ENCODE measurements at places on chromosomes 12 and 14.

- no peak for DNase-seq
Measured at GRCh38 chr12:15589328-15590032, 199.7 kb downstream of the EPS8 start.

DNA sequence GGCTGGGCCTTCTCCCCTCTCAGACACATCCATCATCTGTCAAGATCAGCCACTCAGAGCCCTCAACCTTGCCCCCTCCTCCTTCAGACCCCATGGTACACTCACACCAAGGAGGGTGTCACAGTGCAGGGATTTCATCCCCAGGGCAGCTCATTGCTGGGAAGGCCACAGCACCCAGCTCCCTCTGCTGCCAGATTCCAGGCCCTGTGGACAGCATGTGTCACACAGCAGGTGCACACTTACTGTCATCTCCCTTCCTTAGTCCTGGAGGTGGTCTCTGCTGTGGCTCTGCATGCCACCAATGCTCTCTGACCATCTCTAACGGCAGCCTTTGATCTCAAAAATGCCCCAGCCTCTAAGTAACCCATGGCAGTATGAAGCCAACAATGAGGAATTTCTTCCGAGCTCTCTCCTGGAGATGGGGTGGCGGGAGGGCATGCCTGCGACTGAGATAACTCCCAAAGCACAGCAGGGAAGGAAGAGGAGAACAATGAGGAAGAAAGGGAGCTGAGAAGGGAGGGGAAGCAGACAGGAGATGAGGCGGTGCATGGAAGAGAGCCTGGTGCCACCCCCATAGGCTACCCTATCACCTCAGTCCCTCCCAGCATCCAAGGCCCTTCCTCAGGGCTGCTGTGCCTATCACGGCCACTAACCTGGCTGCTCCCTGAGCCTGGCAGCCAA, 101.0 kb downstream of the SINHCAF start:
- no peak for DNase-seq

GRCh38 chr12:132215299-132215989, 71.2 kb downstream of the NOC4L start:
- no peak for DNase-seq

DNA sequence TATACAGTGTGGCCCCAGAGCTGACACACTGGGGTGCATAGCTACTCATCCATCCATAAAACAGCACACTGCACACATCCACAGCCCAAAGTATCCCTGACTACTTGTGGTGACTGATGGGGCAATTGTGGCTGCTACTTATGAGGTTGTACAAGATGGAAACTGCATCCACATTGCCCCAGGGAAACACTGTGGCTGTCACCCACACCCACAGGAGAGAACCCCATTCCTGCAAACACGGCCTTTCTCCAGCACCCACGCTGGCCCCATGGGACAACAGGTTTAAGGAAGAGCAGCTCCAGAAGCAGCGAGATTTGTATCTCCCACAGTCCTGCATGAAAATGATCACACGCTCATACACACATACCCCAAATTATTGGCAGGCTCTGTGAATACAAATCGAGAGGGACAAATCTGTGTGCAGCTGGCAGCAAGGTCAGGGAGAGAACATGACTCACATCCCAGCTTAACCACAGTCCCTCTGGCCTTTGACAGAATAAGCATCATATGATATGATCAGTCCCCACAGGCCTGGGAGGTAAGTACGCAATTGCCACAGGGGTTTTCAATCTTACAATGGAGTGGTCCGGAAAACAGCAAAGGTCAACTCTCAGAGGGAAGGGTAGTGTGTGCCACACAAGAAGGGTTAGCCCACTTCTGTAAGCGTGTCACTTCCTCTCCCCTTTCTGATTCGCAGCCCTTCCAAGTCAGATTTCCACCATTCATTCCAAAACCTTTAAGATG, 61.9 kb downstream of the ESR2 start:
- no peak for DNase-seq

DNA sequence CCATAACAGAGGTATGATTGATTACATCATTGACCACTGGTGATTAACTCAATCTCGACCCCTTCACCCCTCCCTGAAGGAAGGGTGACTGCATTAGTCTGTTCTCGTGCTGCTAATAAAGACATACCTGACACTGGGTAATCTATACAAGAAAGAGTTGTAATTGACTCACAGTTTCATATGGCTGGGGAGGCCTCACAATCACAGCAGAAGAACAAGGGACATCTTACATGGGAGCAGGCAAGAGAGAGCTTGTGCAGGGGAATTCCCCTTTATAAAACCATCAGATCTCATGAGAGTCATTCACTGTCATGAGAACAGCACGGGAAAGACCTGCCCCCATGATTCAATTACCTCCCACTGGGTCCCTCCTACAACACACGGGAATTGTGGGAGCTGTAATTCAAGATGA, 55.9 kb upstream of the TMCC3 start:
- no peak for DNase-seq

DNA sequence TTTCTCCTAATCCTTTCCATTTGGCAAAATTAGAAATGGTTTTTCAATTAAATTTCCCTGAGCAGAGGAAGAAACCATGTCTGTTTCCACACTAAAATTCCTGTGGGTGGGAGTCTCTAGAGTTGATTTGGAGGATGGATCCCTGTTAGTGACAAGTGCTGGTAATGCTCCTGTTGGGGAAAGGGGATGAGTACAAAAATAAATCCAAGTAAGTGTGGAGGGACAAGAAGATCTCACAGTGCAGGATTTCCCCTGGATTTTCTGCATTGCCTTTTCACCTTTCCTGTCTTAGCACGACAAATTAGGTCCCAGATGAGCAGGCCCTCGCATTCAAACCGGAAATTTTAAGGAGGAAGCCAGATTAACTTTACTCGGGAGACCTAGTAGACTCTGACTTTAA, 107.5 kb downstream of the DAD1 start:
- no peak for DNase-seq

All from stimulated activated CD8-positive, alpha-beta memory T cell treated with anti-CD3 and anti-CD28 coated beads, Interleukin-2, amount 100 ng/mL, for 1 hour (primary cell).